DMS153 (cell line): ENCODE measurements at places on chromosomes 12 and 14.
A peak's percentile ranks its signal among the peaks of the same experiment; 100 is the strongest.

DNA sequence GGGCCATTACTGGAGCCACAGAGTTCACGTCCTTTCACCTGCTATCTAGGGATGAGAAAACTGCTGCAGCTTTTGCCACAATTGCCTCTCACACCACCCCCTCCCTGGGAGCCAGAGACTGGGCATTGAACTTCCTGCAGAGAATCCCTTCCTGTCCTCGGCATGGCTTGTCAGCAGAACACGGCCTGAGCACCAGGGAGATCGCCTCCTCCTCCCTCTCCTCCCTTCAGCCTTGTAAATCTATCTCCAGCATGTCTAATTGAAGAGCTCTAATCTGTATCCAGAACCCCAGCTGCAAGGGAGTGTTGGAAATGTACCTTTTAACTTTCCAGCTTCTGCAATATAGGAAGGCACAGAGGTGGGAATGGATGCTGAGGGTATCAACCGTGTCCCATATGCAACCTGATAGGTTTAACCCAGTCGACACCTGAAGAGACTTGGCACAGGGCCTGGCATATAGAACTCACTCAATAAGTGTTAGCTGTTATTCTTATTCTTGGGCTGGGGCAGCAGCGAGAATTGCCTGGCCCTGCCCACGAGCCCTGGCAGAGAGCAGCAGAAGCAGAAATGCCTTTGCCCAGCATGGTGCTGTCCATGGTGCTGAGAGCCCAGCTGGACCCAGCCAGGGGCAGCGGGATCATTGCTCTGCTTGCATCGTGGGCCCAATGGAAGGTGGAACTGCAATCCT lies 26.8 kb downstream of the TMEM63C start:
- DNase-seq, result peak; percentile 69

- DNase-seq, result no peak
Measured at GRCh38 chr12:39402922-39403321, 40.0 kb downstream of the KIF21A start.

DNA sequence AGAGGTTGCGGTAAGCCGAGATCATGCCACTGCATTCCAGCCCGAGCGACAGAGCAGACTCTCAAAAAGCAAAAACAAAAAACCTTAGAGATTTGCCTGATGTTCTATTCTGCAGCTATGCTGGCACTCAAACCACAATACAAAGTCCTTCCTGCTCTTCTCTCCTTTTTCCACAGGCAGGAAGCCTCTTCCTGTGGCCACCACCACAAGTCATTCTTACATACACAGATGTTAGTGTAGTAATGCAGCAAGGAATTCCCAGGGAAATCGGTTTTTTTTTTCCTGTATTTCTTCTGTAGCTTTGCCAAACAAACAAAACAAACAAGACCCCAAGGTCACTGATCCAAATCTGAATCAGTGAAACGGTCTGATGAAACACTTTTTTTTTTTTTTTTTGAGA lies 104.3 kb downstream of the FIGNL2 start:
- no peak for DNase-seq

GRCh38 chr14:70289138-70289537 lies 70.3 kb downstream of the COX16 start:
- no peak for DNase-seq

GRCh38 chr12:107610021-107610859 lies 75.4 kb upstream of the PWP1 start:
- DNase-seq, result no peak

- no peak for DNase-seq
Measured at GRCh38 chr14:44383636-44384035, 123.4 kb downstream of the FSCB start.

DNA sequence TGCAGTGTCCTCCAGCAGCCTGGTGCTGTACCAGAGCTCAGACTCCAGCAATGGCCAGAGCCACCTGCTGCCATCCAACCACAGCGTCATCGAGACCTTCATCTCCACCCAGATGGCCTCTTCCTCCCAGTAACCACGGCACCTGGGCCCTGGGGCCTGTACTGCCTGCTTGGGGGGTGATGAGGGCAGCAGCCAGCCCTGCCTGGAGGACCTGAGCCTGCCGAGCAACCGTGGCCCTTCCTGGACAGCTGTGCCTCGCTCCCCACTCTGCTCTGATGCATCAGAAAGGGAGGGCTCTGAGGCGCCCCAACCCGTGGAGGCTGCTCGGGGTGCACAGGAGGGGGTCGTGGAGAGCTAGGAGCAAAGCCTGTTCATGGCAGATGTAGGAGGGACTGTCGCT lies 15.2 kb downstream of the C12orf43 start:
- no peak for DNase-seq

DNA sequence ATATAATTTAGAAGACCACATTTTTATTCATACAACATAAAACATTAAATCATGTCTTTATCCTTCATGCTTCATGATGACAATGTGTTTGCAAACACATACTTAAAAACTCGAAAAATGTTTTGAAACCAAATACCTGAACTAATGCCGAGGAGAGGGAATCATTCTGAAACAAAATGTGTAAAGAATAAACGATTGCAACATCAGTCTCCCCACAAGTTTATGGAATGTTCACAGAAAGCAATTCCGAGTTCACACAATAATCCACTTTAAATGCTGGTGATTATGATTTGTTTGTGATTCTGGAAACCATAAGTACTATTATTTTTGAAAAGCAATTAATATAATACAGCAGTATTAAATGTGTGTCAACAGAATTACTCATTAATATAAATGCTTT lies 84.5 kb upstream of the PDZRN4 start:
- no peak for DNase-seq

GRCh38 chr12:120971299-120972180 lies 6.8 kb upstream of the HNF1A start:
- peak; percentile 24 for DNase-seq
